ENCODE measurements at places on chromosomes 3 and 15.

DNA sequence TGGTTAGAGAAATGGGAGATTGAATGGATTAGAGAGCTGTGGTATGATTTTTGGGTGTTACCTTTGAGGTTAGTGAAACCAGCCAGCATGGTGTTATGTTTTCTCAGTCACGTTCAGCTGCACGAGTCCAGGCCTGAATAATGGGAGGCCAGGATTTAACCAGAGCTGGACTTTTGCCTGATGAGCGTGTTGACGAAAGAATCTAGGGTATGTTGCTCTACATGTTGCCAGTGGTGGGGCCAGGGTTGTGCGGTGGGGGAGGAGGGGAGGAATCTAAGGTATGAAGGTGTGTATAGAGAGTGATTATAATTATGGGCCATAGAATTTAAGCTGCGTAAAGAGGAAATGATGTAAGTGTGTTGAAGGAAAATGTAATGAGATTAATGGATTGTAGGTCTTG lies 22.8 kb downstream of the MINDY2 start:
- no peak for DNase-seq

DNA sequence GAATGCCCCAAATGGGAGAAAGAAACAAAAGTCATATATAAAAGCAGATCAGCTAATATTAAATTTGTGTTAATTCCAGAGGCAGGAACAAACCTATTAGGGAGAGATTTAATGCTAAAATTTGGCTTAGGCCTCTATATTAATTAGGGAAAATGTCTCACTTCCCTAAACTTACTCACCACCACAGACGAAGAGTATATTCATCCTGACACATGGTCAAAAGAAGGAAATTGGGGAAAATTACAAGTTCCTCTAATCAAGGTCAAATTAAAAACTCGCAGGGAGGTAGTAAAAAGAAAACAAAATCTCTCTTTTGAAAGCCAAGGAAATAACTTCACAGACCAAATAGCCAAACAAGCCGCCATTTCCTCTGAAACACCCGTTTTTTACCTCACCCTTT lies 32.2 kb downstream of the GRM2 start:
- DNase-seq = no peak

DNA sequence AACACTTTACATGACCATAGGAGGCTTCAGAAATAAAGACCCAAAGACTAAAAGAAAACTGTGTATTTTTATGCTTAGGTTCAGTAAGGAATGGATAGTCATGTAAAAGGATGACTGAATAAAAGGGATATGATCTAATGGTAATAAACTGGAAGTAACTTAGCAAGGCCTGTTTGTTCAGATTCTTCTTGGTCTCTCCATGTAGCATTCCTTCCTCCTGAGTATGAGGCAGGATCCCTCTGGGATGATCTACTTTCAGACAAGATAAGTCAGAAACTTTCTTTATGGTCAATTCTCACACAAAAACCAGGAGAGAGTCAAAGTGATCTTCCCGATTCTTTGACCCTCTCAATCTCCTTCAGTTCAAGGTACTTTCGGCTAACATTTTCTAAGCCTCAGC lies 340.8 kb upstream of the DCBLD2 start:
- no peak for DNase-seq

DNA sequence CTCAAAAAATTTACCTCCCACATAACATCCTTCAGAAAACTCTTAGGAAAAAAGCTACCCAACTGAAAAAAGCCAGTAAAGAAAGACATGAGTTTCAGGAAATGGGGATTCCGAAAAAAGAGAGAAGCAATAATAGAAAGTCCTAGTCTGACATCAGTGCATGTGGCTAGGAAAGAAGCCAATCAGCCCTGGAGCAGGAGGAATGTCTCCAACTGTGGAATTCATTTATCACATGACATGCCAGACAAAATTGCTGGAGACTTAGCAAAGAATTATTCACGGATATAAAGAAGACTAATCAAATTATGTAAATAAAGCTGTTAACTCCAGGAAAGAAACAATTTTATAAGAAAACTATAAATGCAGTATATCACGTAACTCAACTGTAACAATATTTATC lies 258.9 kb upstream of the RARB start:
- no peak for DNase-seq

DNA sequence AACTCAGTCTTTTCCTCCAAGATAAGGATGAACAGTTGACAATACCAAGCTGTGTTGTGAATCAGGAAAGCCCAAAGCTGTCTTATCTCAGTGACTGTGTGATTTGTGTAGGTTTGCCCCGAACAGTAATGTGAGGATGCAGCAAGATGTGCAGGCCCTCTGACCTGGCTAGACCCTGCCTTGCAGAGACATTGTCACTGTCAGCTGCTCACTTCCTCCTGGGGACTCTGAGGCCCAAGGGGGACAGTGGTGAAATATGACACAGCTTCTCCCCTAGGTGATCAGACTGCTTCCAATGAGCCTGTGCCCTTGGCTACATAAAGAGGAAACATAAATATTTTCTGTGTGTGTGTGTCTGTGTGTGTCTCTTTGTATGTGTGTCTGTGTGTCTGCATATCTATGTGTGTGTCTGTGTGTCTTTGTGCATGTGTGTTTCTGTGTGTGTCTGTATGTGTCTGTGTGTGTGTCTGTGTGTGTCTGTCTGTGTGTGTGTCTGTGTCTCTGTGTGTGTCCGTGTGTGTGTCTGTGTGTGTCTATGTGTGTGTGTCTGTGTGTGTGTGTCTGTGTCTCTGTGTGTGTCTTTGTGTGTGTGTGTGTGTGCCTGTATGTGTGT lies 21.7 kb downstream of the LRRK1 start:
- DNase-seq = no peak

DNA sequence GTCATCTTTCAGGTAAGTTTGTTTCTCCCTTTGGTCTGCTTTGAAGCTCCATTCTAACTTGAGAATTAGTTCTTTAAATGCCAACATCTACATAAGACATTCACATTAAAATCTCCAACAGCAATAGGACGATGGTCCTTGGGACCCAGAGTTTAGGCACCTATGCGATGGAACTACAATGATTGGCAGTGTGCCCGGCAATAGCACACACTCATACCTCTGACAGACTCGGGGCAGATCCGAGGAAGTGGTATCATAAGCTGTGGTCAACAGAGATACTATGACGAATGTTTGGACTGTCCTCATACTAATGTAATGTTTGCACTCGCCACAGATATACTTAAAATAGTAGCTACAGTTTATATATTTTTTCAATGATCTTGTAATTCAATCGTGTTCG lies 34.2 kb upstream of the NR2F2 start:
- no peak for DNase-seq

GRCh38 chr3:135051409-135051973 lies 256.4 kb downstream of the EPHB1 start:
- DNase-seq = no peak

- DNase-seq = no peak
Measured at GRCh38 chr15:73924171-73924921, 1.9 kb upstream of the LOXL1 start.

- DNase-seq = no peak
Measured at GRCh38 chr15:83943043-83943442, 289.1 kb downstream of the ADAMTSL3 start.

GRCh38 chr3:196192524-196193051 lies 18.6 kb downstream of the ZDHHC19 start:
- no peak for DNase-seq

- no peak for DNase-seq
Measured at GRCh38 chr15:75749820-75750219, 37.2 kb upstream of the CSPG4 start.

- no peak for DNase-seq
Measured at GRCh38 chr3:10248984-10249748, 907 bp downstream of the TATDN2 start.

GRCh38 chr3:170356596-170357175 lies 829 bp upstream of the SKIL start:
- DNase-seq = peak; percentile 39

- no peak for DNase-seq
Measured at GRCh38 chr3:30625541-30626438, 19.4 kb downstream of the TGFBR2 start.

DNA sequence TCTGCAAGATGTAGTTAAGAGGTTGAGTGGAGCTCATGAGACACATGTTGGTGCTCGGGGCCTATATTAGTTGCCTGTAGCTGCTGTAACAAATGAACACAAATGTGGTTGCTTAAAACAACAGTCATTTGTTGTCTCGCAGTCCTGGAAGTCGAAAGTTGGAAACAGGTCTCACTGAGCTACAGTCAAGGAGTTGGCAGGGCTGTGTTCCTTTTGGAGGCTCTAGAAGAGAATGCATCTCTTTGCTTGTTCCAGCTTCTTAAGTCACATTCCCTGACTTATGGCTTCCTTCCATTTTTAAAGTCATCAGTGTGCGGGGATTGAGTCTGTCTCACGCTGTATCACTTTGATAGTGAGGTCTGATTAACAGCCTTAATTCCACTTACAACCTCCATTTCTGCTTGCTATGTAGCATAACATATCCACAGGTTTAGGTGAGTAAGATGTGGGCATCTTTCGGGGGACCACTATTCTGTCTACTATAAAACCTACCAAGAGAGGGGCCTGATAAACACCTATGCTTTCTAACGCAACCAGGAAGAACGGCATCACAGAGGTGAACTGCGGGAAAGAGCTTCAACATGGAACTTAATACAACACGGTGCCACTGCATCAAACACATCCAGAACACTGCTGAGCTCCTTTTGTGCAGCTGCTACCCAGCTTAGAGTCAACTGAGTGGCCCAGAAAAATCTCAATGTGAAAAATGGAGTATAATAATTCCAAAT lies 119.4 kb downstream of the ATP10A start:
- no peak for DNase-seq

DNA sequence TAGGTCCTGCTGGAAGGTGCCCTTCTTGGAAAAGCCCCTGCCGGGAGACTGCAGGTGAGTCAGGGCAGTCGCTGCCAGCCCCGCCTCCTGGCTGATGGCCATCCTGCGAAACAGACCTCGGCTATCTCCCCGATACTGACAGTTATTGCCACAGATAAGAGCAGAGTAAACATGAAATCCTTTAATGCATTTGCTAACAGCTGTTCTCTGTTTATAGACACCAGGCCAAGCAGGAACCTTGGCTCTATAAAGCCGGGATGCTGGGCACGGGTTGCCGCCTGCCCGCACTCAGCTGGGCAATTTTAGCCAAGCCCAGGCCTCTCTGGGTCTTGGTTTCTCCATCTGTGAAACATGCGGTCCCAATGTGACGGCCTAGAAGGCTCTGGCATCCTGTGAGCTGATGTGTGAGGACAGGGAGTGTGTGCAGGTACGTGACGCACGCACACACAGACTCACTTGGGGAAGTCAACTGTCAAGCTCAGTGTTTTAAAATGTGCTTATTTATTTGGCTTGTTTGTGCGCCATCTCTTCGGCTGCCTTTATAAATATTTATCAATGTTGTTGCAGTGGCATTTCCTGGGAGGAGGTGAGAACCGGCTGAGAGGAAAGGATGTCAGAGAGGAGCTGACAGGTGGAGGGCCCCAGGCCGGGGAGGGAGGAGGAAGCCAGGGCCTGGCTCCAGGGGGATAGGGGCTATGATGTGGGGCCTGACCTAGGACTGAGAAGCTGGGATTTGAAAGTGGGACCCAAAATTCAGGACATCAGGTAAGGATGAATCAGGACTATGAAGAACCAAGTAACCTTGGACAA lies 50.8 kb upstream of the PRR23E start:
- DNase-seq = no peak

- DNase-seq = no peak
Measured at GRCh38 chr15:48653913-48654670, 8.6 kb upstream of the FBN1 start.

DNA sequence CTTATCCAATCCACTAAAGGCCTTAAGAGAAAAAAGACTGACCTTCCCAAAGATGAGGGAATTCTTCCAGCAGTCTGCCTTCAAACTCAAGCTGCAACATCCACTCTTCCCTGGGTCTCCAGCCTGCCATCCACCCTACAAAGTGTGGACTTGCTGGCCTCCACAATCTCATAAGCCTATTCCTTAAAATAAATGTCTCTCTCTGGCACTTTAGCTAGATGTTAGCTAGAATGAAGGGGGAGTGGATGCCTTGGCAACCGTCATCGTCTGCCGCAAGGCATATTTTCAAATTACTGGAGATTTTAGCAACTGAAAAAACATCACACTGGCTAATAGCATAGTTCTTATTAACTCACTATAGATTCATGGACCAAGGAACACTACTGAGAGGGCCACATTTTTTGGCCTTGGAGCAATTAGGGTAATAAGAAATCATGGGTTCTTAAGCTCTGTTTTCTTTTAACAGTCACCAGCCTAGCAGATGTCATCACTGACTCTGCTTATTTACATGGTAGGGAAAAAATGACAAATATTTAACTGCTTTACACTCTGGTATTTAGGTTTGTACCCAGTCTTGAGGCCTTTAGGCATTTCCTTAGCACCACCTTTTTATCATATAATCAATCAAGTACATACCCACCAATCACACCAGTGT lies 245.3 kb downstream of the MYRIP start:
- no peak for DNase-seq

- no peak for DNase-seq
Measured at GRCh38 chr3:195128255-195129071, 142.5 kb downstream of the XXYLT1 start.

DNA sequence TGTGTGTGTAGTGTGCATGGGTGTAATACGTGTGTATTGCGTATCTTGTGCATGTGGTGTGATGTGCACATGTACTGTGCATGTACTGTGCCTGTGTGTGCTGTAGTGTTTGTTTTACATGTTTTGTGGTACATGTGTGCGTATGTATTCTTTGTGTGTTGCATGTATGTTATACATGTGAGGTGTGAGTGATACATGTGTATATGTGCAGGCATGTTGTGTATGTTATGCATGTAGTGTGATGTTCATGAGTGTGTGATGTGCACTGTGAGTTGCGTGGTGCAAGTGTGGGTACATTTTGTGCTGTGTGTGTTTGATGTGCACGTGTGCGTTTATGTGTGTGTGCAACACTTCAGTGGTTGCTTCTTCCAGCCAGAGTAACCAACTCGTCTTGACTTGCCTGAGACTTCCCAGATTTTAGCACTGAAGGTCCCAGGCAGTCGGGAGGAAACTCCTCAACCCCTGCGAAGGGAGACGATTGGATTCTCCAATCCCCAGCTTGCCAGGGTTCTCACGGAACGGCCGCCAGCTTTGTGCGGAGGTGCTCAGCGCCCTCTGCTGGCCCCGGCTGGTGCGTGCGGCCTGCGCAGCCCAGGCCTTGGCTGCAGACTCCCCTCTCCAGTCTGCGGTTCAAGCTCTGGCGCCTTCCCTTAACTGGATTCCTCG lies 3.6 kb downstream of the GALNT15 start:
- DNase-seq = no peak

GRCh38 chr3:50630877-50631276 lies 13.9 kb downstream of the MAPKAPK3 start:
- DNase-seq = no peak

GRCh38 chr15:67783303-67783702 lies 42.0 kb upstream of the SKOR1 start:
- no peak for DNase-seq

GRCh38 chr3:34858067-34858660 lies 781.2 kb upstream of the ARPP21 start:
- DNase-seq = no peak

- DNase-seq = no peak
Measured at GRCh38 chr3:134357261-134357913, 16.9 kb downstream of the AMOTL2 start.

- no peak for DNase-seq
Measured at GRCh38 chr15:39787479-39787878, 4.8 kb upstream of the FSIP1 start.
